ENCODE measurements at places on chromosomes 7 and 10. TPM values are rescaled to one million over a fixed set of nuclear protein-coding genes. Genes with fewer than 3 reads are reported as not detected.

The TBXAS1 gene
- 22.9 TPM for polyA plus RNA-seq

The EGR2 gene
- polyA plus RNA-seq: 0.70 TPM

The LIPF gene
- 0.57 TPM for polyA plus RNA-seq

The PIK3AP1 gene
- 4.3 TPM for polyA plus RNA-seq

The NME8 gene
- 0.18 TPM for polyA plus RNA-seq
